ENCODE measurements at places on chromosomes 5 and 9. TPM values are rescaled to one million over a fixed set of nuclear protein-coding genes. Genes with fewer than 3 reads are reported as not detected.

NIPAL4 gene
- total RNA-seq = 16.4 TPM

PLEKHG4B gene
- 1.2 TPM for total RNA-seq

CCL28 gene
- total RNA-seq = 0.23 TPM

NR5A1 gene
- total RNA-seq = 0.09 TPM

ANKRD18B gene
- 4.3 TPM for total RNA-seq

IFNA13 gene
- total RNA-seq = not detected

OGN gene
- not detected for total RNA-seq

ROPN1L gene
- 2.3 TPM for total RNA-seq
